GM19239 (cell line): ENCODE measurements at places on chromosomes 4 and X.

GRCh38 chr4:101941816-101942358 is 151.4 kb downstream of the BANK1 start:
- DNase-seq: no peak

DNA sequence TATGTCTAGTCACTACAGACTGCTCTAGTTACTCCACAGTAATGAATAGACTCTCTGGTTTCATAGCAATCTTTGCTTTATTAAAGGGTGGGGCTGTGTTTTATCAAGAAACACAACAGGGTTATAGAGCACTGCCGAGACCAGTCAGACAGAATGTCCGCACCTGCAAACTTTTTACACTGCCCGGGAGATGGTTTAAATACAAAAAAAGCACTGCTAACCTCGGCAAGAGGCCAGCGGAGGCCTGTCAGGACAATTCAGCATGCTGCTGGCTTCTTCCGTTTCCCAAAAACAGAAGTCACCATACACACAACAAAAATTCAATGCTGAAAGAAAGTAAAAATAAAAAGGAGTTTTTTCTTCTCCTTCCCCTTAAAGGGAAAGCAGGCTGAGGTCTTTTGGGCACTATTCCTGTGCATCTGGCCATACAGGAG is 67.4 kb downstream of the IRF2 start:
- no peak for DNase-seq

GRCh38 chrX:11349661-11350337 is 56.6 kb downstream of the AMELX start:
- DNase-seq: no peak

- DNase-seq: peak; percentile 54
Measured at GRCh38 chr4:184448821-184449220, 25.5 kb downstream of the IRF2 start.

- no peak for DNase-seq
Measured at GRCh38 chrX:151762802-151763201, 28.3 kb downstream of the CNGA2 start.
